ENCODE measurements at places on chromosomes 13 and 19.

- DNase-seq: no peak
Observed at GRCh38 chr13:92044351-92044750, 645.9 kb downstream of the GPC5 start.

DNA sequence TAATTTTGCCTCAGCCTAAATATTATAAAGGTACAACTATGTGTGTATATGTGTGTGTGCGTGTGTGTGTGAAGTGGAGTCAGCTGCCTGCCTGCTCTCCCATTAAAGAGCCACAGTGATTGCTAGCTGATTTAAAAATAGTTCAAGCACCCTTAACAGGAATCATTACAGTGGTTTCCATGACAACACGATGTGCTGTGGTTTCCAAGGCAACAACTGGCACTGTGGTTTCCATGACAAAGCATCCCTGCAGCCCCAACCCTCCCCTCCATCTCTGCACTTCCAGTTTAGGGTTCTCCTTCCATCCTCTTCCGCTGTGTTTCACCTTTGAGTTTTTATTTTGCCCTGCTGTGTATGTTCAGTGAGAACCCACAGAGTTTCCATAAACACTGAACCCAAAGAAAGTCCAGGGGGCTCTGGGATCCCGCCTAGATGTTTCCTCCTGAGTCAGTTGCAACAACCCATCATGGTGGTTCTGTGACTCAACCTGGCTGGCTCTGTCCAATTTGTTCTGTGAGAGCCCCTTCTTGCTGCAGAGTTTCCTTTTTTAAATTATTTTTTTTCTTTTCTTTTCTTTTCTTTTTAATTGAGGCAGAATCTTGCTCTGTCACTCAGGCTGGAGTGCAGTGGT is 7.1 kb upstream of the PNMA8A start:
- no peak for DNase-seq

GRCh38 chr13:24127116-24127631 is 33.3 kb upstream of the SPATA13 start:
- DNase-seq: peak; percentile 10

- DNase-seq: no peak
Observed at GRCh38 chr19:1177322-1178114, 3.5 kb upstream of the SBNO2 start.

All from DND-41 (cell line).